Endodermal cell (in vitro differentiated cells): ENCODE measurements at places on chromosomes 16 and 17. TPM values are rescaled to one million over a fixed set of nuclear protein-coding genes. Genes with fewer than 3 reads are reported as not detected.

- no peak overlapping the region for H3K4me3 ChIP-seq
- no peak overlapping the region for H3K27ac ChIP-seq
- DNase-seq = no peak
- H3K27me3 ChIP-seq = no peaks in the 10 kb centered on the region
- H3K4me1 ChIP-seq = peaks cover 34% of the 10 kb centered on the region
Measured at GRCh38 chr17:65553009-65553645, 8.3 kb downstream of the AXIN2 start.

DNA sequence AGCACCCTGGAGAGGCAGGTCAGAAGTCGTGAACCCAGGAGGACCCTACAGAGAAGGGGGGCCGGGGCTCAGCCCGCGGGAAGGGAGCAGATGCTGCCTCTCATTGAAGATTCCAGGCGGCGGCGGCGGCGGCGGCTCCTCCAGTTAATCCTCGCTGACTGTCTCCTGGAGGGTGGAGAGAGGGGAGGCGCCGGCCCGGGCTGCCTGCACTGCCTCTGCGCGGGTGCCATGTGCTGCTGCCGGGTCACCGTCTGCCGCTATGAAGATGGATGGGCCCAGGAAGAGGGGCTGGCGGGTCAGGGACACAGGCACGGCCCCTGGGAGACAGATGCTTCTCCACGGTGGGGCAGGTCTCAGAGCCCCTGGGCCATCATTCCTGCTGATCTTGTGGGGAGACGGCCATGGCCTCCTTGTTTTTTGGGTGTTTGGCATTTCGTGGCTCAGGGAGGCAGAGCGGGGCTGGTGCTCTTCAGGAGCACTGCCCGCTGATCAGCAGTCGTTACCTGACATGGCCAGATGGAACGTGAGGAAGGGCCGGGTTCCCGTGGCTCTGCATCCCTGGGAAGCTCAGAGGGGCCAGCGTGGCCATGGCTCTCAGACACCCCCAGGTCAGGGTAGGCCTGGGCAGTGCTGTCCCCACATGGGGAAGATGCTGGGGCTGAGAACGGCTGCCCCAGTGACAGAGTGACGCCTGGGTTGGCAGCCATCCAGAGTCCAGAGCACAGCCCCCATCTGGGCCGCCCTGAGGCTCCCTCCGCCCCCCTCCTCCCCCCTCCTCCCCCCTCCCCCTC is 36.1 kb downstream of the GINS2 start:
- no peak overlapping the region for H3K4me3 ChIP-seq
- no peaks in the 10 kb centered on the region for H3K27me3 ChIP-seq
- H3K4me1 ChIP-seq = no peaks in the 10 kb centered on the region
- DNase-seq = peak; percentile 70
- H3K27ac ChIP-seq = peak overlapping the region; percentile 95

GRCh38 chr16:83819361-83819760 is 11.6 kb downstream of the HSBP1 start:
- H3K27me3 ChIP-seq = no peaks in the 10 kb centered on the region
- H3K4me3 ChIP-seq = no peak overlapping the region
- H3K27ac ChIP-seq = no peak overlapping the region

GRCh38 chr17:59505610-59506276 is 59.7 kb upstream of the DHX40 start:
- no peaks in the 10 kb centered on the region for H3K4me1 ChIP-seq
- H3K36me3 ChIP-seq = no peaks in the 10 kb centered on the region
- peak; percentile 64 for DNase-seq
- peaks cover 4% of the 10 kb centered on the region for H3K27me3 ChIP-seq

METTL26 gene
- 79.8 and 80.9 TPM in 2 replicates for total RNA-seq

GRCh38 chr17:6442775-6443174 is 1.5 kb upstream of the PIMREG start:
- H3K27me3 ChIP-seq = no peaks in the 10 kb centered on the region
- no peak for DNase-seq
- peaks cover 6% of the 10 kb centered on the region for H3K4me1 ChIP-seq
- H3K36me3 ChIP-seq = peaks cover 10% of the 10 kb centered on the region
- peak overlapping the region; percentile 87 for H3K4me3 ChIP-seq
- no peak overlapping the region for H3K27ac ChIP-seq

- H3K36me3 ChIP-seq = no peaks in the 10 kb centered on the region
- H3K27me3 ChIP-seq = no peaks in the 10 kb centered on the region
- H3K4me1 ChIP-seq = no peaks in the 10 kb centered on the region
- H3K4me3 ChIP-seq = no peak overlapping the region
- no peak overlapping the region for H3K27ac ChIP-seq
Measured at GRCh38 chr17:79207960-79208359, 133.3 kb downstream of the ENGASE start.
